Endodermal cell (in vitro differentiated cells): ENCODE measurements at places on chromosomes 6 and 20.

DNA sequence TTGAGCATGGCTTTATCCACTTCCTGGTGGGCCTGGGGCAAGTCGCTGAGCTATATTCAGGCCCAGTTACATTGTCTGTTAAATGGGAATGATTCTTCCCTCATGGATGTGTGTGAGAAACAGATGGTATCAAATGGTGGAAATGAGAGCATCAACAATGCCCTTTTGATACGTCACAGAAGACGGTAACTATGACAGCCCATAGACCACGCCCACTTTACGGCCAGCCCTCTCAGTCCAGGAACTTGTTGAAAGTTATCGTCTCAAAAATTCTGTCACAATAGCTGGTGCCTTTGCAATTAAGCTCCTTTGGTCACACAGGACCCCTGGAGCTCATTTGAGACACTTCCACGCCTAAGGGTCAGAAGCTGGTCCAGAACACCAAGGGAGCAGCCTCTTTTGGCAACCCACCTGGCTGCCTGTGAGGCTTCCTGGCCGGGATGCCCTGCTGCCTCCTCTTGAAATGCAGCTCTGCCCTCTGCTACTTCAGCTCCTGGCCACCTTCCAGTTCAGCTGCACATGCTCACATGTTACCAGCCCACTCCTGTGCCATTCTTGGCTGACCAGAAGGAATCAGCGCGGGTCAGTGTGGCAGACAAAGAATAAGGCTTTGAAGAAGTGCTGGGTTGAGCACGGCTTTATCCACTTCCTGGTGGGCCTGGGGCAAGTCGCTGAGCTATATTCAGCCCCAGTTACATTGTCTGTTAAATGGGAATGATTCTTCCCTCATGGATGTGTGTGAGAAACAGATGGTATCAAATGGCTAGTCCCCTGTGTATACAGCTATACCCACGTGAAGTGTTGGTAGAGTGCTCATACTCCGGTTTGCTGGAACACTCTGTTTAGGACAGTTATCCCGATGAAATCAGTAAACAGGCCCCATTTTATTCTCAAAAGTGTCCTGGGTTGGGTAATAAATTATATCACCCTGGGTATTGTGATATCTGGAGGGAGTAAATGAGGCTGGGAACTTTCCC is 199.2 kb upstream of the SUPT3H start:
- no peak for DNase-seq

DNA sequence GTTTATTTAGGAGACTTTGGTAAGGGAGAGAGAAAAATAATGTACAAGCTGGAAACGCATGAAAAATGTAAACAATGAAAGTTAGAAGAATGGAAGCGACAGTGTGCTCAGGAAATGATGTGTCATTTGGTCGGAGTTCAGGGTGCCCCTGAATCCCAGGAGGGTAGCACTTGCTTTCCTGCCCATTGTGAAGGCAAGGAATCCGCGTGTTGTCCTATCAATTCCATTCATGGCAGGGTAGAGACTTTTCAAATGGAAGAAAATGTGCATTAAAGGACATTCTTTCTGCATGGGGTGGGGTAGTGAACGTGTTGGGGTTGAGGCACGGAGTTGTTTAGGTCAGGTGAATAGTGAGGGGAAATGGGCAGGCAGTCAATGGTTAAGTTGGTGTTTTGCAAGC is 33.7 kb downstream of the GCNT2 start:
- peak; percentile 60 for DNase-seq

- DNase-seq, result no peak
Measured at GRCh38 chr6:113364766-113365165, 492.4 kb upstream of the MARCKS start.

DNA sequence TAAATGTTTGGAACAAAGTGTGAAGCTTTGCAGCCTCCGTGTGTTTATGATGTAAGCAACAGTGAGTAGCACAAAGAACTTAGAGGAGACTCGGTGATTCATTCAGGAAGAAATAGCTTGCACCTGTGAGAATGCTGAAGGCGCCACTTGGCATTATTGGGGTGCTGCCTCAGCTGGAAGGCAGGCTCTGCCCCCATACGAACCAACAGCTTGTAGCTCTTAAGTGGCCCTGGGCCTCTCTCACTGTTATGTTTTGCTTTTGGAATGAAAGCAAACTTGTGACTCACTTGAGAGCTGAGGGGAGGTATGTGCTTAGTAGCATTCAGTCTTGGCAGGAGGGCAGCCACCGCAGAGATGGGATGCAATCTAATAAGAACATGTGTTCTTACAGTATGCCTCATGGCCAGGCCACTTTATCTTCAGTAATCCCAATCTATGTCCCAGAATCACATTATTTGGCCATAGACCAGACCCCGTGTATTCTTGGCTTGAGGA is 310.7 kb downstream of the EYA4 start:
- DNase-seq, result peak; percentile 50

DNA sequence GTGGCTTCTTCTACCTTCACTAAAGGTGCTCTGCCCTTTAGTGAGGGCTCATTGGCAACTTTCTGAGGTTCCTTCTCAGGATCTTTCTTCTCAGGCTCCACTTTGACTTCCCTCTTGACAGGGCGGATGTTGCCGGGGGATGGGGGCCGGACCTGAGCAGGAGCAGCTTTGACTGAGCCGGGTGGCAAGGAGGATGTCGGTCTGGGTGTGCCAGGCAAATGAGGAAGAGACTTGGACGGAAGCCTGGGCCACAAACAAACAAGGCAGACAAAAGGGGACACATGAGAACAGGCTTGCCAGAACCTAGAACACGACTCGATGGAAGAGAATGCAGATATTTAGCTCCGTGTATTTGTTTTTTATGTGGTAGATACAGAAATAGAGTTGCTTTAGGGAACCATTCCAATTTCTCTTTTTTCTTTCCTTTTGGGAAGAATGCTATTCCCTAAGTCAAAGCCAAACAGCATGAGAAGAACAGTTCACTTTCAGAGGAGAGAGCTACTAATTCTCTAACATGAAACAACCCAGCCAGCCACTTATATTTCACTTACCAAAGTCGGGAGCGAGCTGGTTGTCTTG is 76.2 kb upstream of the BCLAF1 start:
- DNase-seq, result no peak

- no peak for DNase-seq
Measured at GRCh38 chr20:57698116-57698866, 11.5 kb downstream of the PMEPA1 start.

GRCh38 chr6:90362318-90362717 is 65.7 kb upstream of the BACH2 start:
- DNase-seq, result no peak

DNA sequence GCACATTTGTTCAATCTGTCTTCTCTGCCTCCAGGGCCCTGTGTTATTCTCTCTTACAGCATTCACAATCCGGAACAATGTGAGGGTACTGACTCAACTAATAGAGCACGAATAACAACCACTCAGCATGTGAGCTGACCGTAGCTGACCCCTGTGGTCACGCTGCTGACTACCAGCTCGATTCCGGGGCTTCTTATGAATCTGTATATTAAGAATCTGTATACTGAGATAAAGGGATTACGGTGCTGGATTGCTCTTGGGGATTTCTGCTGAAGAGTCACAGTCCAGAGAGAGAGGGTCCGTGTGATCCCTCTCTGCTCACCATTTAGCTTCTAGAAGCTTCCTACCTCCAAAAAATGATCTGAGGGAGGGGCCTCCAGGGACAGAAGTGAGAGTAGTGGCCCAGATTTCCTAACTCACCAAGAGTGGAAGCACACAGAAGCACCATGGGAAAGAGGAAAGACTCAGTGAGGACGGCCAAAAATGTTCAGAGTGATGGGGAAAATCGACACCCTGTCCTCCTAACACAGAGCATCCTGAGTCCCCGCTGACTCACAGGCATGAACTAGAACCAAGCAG is 156.2 kb downstream of the THBS2 start:
- DNase-seq, result no peak

DNA sequence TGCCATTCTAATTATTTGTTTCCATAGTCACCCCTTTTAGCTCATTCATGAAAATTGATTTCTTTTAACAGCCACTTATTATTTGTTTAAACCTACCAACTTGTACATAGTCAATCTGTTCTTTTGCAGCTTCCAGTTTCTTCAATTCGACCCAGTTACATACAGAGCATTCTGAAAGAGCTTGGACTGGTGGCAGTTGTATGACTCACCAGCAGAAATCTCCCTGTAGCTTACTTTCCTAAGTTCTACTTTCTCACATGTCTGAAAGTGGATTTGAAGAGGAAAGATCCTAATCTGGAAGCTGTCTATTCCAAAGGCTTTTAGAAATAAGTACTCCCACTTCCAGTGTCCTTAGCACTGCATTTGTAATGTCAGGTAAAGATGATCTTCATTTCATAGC is 447.9 kb downstream of the HTR1B start:
- DNase-seq, result no peak

DNA sequence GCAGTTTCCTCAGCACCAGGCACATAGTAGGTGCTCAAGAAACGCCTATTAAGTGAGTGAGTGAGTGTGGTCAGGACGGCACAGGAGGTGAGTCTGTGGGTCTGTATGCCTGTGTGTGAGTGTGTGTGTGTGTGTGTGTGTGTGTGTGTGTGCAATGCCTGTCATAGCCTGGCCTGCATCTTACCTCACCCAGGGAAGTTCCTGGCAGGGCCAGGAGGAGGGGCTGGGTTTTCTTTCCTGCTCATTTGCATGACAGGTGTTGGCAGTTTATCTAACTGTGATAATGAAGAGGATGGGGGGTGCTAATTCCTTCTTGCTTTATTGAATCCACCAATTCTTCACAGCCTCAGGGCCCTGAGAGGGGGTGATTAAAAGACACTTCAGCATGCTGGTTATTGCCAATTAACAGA is 146.7 kb upstream of the MLN start:
- DNase-seq, result peak; percentile 81

DNA sequence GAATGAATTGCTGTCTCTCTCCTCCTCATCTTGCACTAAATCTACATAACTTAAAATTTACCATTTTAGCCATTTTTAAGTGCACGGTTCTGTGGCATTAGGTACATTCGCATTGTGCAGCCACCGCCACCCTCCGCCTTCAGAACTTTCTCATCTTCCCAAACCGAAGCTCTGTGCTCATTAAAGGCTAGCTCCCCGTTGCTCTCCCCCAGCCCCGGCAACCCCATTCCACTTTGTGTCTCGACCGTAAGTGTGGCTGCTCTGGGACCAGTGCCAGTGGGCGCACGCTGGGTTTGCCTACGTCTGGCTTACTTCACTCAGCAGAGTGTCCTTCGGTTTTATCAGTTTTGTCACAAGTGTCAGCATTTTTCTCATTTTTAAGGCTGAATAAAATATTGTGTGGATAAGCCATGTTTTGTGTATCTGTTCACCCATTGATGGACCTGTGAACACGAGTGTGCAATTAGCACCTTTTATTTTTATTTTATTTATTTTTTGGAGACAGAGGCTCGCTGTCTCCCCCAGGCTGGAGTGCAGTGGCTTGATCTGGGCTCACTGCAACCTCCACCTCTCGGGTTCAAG is 16.8 kb downstream of the SLC17A9 start:
- no peak for DNase-seq

DNA sequence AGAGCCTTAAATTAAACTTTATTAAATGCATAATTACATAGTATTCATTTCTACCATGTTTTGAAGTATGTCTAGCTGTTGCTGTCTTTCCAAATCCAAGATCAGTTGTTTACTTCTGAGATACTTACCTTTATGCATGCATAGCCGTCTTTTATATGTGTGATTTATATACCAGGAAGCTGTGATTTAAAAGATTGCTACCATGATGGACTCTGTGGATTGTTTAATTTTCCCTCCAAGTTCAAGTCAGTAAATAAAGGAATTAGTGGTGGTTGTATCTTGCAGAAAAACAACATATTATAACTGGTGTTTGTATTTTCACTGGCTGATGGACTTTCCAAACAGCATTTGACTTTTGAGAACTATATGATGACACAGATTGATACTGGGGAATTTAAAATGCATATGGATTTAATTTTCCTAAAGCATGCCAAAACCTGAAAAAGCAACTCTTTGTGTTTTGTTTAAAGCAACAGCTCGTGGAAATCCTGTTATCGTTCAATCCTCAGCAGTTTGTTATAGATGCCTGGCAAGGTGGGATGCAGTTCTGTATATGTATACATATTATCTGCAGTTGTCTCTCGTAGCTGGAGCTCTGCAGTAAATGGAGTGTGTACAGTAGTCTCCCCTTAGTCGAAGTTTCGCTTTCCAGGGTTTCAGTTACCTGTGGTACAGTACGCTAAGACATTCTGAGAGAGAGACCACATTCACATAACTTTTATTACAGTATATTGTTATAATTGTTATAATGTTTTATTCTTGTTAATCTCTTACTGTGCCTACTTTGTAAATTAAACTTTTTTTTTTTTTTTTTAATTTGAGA is 77.1 kb downstream of the CBFA2T2 start:
- DNase-seq, result no peak

DNA sequence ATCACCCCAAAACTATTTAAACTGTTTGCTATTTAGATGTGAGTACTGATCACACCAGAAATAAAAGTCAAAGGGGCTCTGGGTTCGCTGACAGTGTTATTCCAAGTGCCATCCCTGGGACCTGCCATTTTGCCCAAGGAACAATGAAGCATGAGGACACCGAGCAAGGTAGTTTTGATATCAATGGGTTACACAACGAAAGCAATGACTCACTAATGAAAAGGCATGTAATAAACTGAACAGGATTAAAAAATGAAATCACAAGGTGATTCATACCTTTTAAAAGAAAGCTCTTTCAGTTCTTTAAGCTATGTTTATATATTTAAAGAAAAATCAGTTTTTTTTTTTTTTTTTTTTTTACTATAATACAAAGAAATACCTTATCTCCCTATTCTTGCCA is 102.0 kb downstream of the HS3ST5 start:
- DNase-seq, result no peak
